Camera-type eye (tissue), 1 donor: ENCODE measurements at places on chromosomes 1 and 21. TPM values are rescaled to one million over a fixed set of nuclear protein-coding genes. Genes with fewer than 3 reads are reported as not detected.

The HSPB7 gene
- total RNA-seq = 5.3 TPM

The PAQR7 gene
- 5.6 TPM for total RNA-seq

The PRAMEF7 gene
- not detected for total RNA-seq

The CRNN gene
- not detected for total RNA-seq

The ZC3H12A gene
- 1.9 TPM for total RNA-seq

The DNAJC6 gene
- total RNA-seq = 46.5 TPM
